ENCODE measurements at places on chromosomes 6 and 20. TPM values are rescaled to one million over a fixed set of nuclear protein-coding genes. Genes with fewer than 3 reads are reported as not detected.

The PRRC2A gene
- 159 TPM for total RNA-seq

DNA sequence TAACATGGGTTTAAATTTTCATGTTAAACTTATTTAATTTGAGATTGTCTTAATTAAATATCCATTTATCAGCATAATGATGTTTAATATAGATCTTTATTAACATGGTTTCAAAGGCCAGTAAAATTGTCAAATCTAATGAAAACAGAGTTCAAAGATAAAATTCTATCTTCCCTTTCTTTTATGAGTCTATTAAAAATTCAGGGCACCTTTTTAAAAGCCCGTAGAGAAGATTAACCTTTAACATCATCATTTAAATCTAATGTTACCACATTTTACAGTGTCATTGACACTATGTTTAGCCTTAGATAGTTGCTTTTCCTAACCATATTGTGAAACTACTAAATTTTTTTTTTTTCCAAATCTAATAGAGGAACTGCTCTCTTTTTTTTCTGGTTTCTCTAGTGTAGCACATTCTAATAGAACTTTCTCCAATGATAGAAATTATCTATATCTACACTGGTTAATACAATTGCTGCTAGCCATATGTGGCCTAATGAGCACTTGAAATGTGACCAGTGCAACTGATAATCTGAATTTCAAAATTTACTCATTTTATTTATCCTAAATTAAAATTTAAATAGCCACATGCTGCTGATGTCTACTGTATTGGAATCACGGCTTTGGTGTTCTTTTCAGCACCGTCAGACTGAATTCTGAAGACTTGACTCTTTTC lies 410.9 kb downstream of the UTRN start:
- DNase-seq = no peak

- DNase-seq = no peak
These were observed 67.1 kb downstream of the ESF1 start for GRCh38 chr20:13717631-13718044.

GRCh38 chr6:33297956-33298772 lies 578 bp downstream of the RGL2 start:
- DNase-seq = peak; percentile 80

The MYT1 gene
- total RNA-seq = not detected

The NUS1 gene
- total RNA-seq = 35.8 TPM

GRCh38 chr6:139343052-139343750 lies 31.2 kb downstream of the CITED2 start:
- DNase-seq = no peak

GRCh38 chr6:26025047-26025893 lies 62.0 kb upstream of the HFE start:
- peak; percentile 45 for DNase-seq
